Activated CD8-positive, alpha-beta memory T cell treated with anti-CD3 and anti-CD28 coated beads, Interleukin-2, amount 50 U/mL, for 48 hours (primary cell): ENCODE measurements at places on chromosomes 7 and 10.

- DNase-seq = no peak
Measured at GRCh38 chr7:37434529-37434928, 14.1 kb downstream of the ELMO1 start.

DNA sequence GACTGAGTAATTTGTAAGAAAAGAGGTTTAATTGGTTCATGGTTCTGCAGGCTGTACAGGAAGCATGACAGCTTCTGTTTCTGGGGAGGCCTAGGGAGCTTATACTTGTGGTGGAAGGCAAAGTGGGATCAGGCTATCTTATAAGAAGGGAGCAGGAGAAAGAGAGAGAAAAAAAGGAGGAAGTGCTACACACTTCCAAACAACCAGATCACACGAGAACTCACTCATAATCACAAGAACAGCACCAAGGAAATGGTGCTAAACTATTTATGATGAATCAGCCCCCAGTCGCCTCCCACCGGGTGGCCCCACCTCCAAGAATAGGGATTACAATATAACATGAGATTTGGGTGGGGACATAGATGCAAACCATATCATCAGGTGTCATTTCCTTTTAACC, 89.1 kb upstream of the KCNMA1 start:
- no peak for DNase-seq

GRCh38 chr10:87656431-87657072, 3.1 kb upstream of the PAPSS2 start:
- DNase-seq = no peak

GRCh38 chr10:67144530-67144929, 218.7 kb downstream of the LRRTM3 start:
- no peak for DNase-seq

DNA sequence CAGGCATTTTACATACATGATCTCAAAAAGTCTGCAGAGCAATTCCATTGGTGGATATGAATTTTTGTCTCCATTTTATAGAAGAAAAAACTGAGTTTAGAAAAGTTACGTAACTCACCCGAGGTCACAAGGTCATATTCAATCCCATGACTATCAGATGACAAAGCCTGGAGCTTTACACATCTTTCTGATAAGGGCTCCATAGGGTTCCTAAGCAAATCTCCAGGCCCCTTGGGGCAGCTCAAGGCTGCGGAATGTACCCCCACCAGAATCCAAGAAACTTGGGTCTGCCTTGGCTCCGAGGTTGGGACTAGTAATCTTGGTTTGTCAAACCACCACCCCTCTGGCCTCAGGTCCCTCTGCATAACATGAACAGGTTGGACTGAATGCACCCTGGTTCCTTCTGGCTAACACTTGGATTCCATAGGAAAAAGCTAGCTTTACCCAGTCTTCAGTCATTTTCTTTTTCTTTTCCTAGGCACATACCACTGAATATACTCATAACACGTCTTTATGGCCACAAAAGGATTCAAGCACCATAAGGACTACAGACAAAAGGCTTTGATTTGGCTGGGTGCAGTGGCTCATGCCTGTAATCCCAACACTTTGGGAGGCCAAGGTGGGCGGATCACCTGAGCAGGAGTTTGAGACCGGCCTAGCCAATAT, 55.5 kb downstream of the PIP4K2A start:
- DNase-seq = no peak

GRCh38 chr10:110033701-110034235, 26.0 kb downstream of the ADD3 start:
- DNase-seq = no peak

- DNase-seq = no peak
Measured at GRCh38 chr10:9508606-9509005, 1454.1 kb downstream of the GATA3 start.
